ENCODE measurements at places on chromosomes 11 and 22. TPM values are rescaled to one million over a fixed set of nuclear protein-coding genes. Genes with fewer than 3 reads are reported as not detected.

DNA sequence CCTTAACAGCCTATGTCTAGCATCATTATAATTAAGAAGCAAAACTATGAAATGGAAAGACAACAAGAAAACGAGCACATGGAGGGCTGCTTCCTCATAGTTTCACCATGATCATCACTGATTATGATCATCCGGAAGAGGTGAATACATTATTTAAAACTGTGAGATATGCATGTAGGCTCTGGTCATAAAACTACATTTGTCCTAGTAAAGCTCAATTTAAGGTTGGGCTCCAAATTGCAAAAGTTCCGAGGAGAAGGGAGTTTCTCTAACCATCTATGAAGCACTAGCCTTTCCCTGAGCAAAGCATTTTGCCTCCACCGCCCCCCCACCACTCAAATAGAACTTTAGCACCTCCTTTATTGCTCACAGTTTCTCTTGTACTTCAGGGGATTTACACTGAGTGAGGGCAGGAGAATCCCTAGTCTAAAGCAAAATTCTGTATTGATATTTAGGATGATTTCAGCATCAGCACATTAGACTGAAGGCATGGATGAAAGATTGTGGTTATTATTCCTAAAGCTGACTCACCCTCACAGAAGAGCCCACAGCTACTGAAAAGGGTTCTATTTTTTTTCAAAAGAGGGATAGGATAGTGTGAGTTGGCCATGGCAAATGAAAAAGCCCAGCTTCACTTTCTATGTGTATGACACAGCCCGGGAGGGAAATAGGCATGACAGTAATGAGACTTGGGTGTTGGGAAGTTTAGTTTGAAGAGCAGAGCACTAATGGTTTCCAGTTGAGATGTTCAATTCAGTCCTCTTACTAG, 203.4 kb downstream of the CADM1 start:
- no peak for DNase-seq

DNA sequence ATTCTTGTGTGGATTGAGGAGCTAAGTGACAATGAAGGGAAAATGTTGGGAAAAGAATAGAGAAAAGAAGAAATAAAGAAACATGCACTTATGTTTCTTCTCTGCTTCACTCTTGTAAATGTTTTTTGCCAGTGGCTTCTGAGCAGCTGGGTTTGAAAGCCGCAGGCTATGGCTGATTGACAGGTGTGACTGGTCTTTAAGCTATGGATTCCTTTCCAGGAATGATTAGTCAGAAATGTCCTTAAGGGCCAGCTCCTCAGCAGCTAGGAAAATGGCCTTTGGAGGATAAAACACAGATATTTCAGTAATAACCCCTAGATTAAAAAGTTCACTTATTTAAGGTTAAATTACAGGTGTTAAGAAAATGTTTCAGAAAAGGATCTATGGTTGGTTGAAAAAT, 6.5 kb upstream of the USP28 start:
- DNase-seq = no peak

DNA sequence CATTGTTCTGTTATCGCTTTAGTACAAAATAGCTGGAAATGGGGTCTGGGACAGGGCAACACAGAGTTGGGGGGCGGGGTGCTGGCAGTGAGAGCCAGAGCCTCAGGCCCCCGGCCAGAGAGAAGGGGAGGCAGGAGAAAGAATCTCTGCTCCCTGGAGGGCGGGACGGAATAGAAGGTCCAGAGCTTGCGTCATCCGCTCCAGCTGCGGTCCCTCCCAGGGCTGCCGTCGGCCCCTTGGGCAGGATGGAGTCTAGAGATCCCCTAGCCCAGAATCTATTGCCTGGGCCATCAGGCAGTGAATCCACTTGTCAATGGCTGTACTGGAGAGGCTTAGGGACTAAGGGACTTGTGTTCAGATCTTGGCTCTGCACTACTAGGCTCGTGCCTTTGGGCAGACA, 5.0 kb downstream of the TP53I11 start:
- DNase-seq = no peak

DNA sequence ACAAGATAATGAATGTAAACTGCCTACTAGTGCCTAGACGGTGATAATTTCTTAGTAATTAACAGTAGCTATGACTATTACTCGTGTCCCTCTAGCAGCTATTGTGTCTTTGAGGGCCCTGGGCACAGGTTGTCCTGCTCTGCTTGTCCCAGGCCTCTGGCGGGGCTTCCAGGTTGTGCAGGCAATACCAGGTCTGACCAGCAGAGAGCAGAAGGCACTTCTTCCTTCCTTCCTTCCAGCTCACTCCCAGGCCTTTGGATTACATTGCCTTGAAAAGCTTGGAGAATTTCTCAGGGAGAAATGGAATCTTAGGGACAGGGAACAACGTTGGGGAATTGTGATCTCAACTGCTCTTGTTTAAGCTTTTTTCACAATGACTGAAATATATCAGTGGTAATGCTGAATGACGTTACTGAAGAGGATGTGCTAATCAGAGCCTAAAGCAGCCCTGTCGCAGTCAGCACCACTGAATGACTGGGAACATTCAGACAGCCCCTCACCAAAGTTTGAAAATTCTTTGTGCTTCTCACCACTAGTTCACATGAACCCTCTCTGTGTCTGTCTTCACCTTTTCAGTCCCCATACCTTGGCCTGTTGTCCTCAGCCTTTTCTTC, 8.4 kb upstream of the CCKBR start:
- no peak for DNase-seq

- DNase-seq = no peak
Measured at GRCh38 chr22:42179616-42180015, 49.0 kb upstream of the CYP2D6 start.

GRCh38 chr11:61265357-61265756, 24.4 kb downstream of the PGA5 start:
- DNase-seq = no peak

- DNase-seq = no peak
Measured at GRCh38 chr11:92698742-92699141, 270.7 kb upstream of the MTNR1B start.

DNA sequence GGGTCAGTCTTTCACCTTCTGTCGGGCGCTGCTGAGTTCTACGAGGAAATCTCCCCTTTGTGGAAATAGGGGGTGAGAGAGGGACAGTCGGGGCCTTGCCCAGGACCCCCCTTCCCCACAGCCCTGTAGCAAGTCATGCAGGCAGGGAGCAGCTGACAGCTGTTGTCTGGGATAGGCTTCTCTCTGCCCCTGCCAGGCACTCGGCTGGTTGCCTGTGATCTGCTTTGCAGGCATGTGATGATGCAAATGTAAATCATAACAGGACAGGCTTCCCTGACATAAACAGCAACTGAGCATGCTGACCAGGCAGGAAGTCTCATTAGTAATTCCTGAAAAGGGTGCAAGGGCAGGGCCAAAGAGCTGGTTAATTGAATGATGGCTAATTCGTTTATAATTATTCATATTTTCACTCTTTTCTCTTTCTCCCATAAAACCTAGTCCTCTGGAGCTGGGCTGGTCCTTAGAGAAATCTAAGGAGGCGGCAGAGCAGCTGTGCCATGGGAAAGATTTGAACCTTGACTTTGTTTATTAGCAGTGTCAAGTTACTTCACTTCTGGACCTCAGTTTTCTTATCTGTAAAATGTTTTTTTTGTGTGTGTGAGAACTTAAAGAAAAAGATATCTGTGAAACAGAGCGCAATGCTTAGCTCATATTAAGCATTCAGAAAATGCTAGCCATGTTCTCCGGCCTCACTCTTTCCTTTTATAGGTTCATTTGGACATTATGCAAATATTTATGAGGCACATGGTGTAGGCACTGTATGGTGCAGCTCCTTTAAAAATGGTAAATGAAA, 129.7 kb downstream of the LDLRAD3 start:
- DNase-seq = no peak

DNA sequence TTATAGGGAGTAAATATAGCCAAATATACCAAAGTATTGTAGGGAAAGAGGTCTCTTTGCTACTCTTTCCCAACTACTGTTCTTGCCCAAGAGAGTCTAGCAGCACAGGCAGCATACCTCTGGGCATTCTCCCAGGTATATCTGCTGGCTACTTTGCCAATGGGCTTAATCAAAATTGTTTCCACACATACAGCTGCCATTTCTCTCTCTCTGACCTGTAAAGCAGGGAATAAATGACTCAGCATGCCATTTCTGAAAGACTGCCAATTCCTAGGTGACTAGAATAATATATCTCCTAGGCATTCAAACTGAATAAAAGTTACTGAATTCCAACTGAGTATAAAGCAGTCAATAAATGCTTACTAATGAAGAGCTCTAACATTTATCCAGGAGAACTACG, 44.6 kb downstream of the RDX start:
- DNase-seq = no peak

DNA sequence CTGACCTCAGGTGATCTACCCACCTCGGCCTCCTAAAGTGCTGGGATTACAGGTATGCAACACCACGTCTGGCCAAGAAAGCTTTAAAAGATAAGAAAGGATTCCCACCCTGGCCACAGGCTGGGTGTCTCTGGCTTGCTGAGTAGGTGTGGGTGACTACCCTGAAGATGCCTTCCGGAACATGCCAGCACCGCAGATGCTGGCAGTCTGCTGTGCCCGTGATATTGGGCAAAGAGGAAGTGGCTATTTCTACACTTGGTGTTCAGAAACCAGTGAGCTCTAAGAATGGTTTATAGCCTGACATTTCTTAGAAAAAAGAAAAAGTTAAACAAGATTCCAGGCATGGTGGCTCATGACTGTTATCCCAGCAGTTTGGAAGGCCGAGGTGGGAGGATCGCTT, 6.1 kb downstream of the MRPL11 start:
- DNase-seq = no peak

- DNase-seq = no peak
Measured at GRCh38 chr22:30649430-30650007, 13.9 kb downstream of the SLC35E4 start.

GRCh38 chr11:10793470-10794255, 15.1 kb downstream of the EIF4G2 start:
- no peak for DNase-seq

DNA sequence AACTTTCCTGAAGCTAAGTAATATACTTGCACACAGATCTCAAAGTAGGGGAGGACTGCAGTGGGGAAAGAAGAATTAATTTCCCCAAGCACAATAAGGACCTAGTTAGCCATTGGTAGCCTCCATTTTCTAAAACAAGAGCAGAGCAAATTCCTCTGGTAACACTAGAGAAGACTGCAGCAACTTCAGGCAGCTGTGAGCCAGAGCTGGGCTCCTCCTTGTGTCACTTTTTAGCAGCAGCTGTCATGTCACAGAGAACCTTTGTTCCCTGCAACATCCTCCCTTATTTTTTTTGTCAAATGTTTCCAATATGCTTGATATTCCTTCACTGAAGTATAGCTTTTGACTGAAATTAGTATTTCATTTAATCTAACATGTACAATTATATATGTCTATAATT, 54.4 kb downstream of the RRAS2 start:
- no peak for DNase-seq

DNA sequence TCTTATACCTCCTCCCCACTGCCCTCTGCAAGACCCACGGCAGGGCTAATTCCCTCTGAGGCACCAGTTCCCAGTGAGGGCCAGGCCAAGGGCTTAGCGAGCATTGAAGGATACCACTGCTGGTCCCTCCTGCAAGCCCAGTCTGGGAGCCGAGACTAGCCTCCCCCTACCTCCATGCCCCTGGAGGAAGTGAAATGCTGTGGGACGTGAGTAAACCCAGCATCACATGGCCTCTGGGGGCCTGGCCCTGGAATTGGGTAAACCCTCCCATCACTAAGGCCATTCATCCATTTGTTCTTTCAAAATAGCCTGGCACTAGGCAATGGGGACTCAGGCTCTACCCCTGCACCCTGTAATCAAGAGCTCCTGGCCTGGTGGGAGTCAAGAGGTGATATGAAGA, 24.7 kb downstream of the ARAP1 start:
- DNase-seq = no peak

- peak; percentile 71 for DNase-seq
Measured at GRCh38 chr22:17366830-17367229, 2.4 kb upstream of the CECR2 start.

- no peak for DNase-seq
Measured at GRCh38 chr11:45513821-45514340, 151.5 kb downstream of the CHST1 start.

DNA sequence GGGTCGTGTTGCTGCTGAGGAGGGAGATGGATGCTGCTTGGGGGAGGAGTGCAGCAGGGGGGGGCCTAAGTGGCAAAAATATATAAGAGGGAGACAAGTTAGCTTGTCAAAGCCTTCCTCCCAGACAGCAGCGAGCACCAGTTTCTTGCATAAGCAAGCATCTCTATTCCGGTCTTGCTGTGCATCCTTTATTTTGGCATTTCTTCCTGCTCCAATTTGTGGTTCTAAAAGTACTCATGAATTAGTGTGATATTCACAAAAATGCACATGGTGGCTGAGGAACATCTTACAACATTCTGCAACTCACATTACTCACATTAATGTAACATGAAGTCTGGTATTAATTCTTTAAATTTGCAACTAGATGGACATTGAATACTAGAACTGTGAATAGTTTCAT, 32.1 kb downstream of the GDPD5 start:
- DNase-seq = no peak

GRCh38 chr11:130465263-130465662, 16.8 kb downstream of the ADAMTS15 start:
- no peak for DNase-seq

DNA sequence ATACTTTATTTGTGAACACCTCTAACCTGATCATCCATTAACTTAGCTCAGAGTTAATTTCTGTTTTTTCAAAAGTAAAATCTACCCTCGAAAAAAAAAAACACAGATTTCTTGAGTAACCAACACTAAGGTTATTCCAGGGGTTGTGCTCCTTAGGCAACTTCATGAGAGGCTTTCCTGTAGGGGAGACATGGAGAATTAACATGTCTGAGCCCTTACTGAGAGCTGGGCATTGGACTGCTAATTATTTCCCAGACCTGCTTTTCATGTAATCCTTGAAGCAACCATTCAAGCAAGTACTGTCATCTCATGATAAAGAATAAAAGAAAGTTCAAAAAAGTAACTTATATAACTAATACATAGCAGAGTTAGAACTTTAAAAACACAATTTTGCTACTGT, 13.5 kb upstream of the UPB1 start:
- no peak for DNase-seq

DNA sequence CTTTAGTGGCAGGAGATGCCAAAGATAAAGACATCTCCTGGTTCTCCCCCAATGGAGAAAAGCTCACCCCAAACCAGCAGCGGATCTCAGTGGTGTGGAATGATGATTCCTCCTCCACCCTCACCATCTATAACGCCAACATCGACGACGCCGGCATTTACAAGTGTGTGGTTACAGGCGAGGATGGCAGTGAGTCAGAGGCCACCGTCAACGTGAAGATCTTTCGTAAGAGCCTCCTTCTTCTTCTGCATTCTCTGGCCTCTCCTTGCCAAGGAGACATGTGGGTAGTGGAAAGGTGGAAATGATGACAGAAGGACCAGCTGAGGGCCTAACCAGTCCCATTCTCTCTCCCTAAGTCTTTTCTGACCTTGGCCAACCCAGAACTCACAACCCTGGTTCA, 110.1 kb upstream of the TTC12 start:
- no peak for DNase-seq

KCNJ11 gene
- total RNA-seq = 3.0 TPM

FOLR2 gene
- not detected for total RNA-seq

DDIAS gene
- 4.0 TPM for total RNA-seq

SCGB1C1 gene
- total RNA-seq = not detected

C11orf21 gene
- 0.25 TPM for total RNA-seq

SCN2B gene
- total RNA-seq = 2.3 TPM

C2CD2L gene
- 10.0 TPM for total RNA-seq

TRIM48 gene
- total RNA-seq = not detected

CHRM4 gene
- total RNA-seq = 0.51 TPM

AMOTL1 gene
- total RNA-seq = 78.5 TPM

PNPLA5 gene
- total RNA-seq = not detected

EMID1 gene
- 18.1 TPM for total RNA-seq

SBF1 gene
- total RNA-seq = 106 TPM

PKNOX2 gene
- 23.1 TPM for total RNA-seq

SRPRA gene
- 85.7 TPM for total RNA-seq

Measured in mesothelial cell of epicardium (in vitro differentiated cells).